ENCODE measurements at places on chromosomes 12 and 14.

- DNase-seq = no peak
These were observed 114.9 kb downstream of the SAMD4A start for GRCh38 chr14:54681811-54682261.

- no peak for DNase-seq
These were observed 125.7 kb downstream of the SCARB1 start for GRCh38 chr12:124737772-124738635.

GRCh38 chr14:45400509-45400908 lies 147.5 kb upstream of the MIS18BP1 start:
- DNase-seq = no peak

DNA sequence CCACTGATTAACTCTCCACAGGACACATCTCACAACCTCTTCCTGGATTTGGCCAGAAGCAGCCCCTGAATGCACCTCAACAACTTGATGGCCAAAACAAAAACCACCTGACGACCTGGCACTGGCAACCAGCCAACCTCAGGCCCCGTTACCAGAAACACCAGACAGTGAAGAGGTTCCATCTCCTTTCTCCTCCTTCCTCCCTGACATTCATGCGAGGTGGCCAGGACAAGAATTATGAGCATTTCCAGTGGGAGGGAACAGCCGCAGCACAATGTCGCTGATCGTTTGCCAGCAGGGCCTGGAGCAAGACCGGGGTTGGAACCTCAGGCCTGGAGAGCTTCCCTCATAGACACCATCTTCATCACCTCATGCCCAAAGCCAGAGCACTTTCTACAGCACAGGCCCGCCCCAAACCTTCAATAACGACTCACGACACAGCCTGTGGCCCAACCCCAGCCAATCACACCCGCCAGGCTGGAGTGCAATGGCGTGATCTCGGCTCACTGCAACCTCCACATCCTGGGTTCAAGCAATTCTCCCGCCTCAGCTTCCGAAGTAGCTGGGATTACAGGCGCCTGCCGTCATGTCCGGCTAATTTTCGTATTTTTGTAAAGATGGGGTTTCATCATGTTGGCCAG lies 48.7 kb downstream of the CCDC88C start:
- no peak for DNase-seq

GRCh38 chr12:6226002-6226678 lies 25.9 kb downstream of the CD9 start:
- no peak for DNase-seq

DNA sequence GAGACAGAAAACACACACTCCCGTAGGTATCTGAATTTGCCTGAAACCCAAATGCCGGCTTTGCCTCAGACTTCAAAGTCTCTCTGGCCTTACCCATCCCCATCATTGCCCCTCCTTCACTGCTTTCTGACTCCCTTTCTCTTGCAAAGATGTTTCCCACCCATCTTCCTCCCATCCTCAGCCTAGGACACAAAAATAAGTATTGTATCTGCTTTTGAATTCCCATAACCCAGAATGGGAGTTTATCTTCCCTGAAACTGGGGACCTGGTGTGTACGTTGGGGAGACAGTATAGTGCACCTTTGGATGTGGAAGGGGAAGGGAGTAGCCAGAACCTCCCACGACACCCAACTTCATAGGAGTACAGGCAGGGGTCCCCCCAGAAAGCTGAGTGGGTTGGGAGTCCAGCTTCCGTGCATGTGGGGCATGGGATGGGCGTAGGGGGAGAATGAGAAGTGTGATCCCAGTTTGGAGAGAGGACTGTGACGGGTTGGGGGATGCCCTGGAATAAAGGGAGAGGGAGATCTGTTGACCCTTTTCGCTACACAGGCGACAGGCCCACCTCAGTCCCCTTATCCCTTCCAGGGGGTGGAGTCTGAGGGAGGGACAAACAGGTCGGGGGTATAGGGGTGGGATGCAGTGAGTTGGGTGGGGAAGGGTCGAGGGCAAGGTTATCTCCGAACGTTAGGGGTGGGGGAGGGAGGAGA lies 488 bp upstream of the KIF5A start:
- DNase-seq = no peak

- no peak for DNase-seq
These were observed 356.6 kb downstream of the FUT8 start for GRCh38 chr14:65769151-65769550.

DNA sequence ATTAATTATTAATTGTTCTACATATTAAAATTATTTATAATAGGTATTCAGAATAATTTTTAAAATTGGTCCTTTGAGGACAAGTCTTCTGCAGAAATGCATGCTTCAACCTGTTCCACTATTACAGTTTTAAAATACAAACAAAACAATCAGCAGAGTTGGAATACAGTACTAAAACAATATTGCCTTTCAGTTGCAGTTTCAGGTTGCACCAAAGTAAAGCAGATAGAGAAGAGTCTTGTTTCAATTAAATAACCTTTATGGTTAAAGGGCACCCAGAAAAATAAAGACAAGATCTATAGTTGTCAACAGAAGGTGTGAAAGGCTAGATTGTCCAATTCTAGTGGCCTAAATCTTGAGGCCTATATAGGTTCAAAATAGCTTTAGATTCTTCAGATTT lies 424.5 kb downstream of the FOXG1 start:
- DNase-seq = no peak

DNA sequence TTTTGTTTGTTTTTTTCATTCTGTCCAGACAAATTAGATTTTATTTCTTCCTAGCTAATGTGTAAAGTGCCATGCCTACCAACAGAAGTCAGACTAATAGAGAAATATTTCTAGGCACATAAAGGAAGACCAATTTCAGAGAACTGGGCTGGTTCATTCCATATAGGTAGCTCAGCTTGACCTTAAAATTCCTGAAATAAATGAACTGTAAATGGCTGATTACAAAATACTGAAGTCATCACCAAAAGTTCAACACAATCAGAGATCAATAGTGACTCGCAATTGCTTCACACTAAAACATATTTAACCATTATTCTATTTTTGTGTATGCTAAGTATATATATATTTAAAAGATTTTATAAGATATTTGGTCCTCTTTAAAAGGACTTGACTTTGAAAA lies 34.2 kb downstream of the PTPRB start:
- DNase-seq = no peak

- no peak for DNase-seq
These were observed 28.7 kb downstream of the FNTB start for GRCh38 chr14:65015391-65015790.

GRCh38 chr14:74062809-74063150 lies 21.5 kb downstream of the ALDH6A1 start:
- DNase-seq = no peak

GRCh38 chr12:61821381-61821780 lies 438.8 kb upstream of the USP15 start:
- DNase-seq = no peak

- DNase-seq = no peak
These were observed 431.8 kb downstream of the DPF3 start for GRCh38 chr14:72462056-72462455.

DNA sequence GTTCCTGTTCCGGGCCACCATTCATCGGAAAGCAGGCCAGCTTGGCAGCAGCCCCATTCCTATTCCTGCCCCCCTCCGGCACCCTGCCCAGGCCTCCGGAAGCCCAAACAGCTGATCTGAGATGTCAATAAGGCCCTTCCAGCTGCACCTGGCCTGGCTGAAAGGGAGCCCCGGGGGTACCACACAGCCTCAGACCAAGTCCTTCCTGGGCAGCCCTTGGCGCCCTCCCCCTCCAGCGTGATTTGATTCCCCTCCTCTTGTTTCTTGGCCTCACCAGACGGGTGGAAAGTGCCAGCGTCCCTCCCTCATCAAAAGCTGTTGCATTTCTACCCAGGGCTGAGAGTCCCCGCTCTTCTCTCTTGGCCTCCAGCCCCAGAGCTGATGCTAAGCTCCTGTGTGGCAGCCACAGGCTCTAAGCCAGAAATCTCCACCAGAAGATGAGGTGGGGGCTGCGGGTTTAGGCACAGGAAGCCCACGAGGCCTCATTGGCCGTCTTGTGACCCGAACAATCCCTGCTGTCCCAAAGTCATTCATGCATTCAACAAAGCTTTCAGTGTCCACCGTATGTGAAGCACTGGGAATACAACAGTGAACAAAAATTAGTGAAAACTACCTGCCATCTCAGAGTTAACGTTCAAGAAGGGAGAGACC lies 215.4 kb downstream of the SLC41A2 start:
- DNase-seq = no peak

DNA sequence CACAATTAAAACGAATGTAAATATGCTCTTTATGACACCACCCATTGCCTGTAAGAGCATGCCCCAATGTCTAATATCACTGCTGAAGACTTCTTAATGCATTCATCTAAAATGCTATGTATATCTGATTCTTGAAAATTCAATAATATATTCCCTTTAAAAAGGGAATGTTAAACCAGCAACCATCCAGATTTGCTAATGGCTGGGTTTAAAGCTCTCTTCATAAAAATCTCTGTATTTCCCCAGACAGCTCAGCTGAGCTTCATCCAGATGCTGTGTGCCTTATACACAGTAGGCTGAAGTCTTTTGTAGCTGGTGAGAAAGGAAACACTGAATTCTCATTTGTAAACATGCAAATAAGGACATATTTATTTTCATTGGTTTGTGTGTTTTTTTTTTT lies at the start of gene TAS2R14:
Gene TAS2R14 (minus strand): TSS at position 101 of the 400 bp plus-strand sequence. CDS start 56 bp downstream, at position 45.
- no peak for DNase-seq

- DNase-seq = no peak
These were observed 14.7 kb downstream of the PRICKLE1 start for GRCh38 chr12:42574851-42575266.

- DNase-seq = no peak
These were observed 1523.2 kb upstream of the FLRT2 start for GRCh38 chr14:84006643-84007155.

DNA sequence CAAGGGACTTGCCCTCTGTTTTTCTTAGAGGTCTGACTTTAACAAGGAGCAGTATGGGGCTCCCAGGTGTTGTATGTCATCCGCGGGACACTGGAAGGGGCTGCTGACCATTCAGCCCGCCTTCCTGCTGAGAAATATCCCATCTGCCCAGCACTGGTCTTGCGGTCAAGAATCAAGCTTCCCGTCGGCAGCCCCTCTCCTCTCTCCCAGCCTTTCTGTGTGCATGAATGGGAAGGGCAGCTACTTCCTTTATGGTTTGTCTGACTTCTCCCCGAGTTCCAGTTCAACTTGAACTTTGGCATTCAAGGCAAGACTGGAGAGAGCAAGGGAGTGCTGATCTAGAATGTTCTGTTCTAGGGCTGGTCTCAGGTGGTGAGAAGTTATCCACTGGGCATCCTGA lies 51.5 kb downstream of the PSMA6 start:
- DNase-seq = no peak

DNA sequence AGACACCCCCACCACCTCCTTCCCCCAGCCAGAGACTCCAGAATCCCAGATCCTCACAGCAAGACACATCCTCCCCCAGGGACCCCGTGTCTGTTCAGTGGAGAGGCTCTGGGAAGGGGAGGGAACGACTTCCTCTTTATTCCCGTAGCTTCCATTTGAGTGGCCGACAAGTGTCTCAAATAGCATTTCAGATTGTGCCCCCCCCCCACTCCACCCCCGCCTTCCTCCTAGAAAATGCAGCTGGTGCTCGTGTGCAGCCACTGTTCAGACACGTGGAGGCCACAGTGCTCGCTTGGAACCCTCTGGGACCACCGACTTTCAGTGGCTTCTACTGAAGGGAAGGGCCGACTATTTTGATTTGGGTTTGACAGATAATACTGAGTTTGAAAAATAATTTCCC lies 14.3 kb downstream of the PPP2R5C start:
- no peak for DNase-seq

GRCh38 chr12:53476769-53477209 lies 22.5 kb downstream of the MAP3K12 start:
- no peak for DNase-seq

DNA sequence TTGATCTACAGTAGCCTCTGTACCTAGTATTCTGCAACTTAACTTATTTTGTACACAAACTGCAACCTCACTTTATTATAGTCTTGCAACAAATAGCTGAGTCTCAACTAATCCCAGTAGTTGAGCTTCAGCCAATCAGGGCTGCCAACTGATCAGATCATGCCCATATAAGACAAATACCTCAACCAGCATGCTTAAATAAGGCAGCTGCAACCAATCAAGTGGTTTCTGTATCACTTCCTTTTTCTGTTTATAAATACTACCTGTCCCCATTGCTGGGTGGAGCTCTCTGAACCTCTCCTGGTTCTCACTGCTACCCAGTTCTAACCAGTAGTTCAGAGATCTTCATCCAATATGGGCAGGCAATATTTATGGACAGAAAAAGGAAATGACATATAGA lies 248.5 kb upstream of the FBXO33 start:
- no peak for DNase-seq

- no peak for DNase-seq
These were observed 42.0 kb upstream of the ELK3 start for GRCh38 chr12:96152164-96152563.

DNA sequence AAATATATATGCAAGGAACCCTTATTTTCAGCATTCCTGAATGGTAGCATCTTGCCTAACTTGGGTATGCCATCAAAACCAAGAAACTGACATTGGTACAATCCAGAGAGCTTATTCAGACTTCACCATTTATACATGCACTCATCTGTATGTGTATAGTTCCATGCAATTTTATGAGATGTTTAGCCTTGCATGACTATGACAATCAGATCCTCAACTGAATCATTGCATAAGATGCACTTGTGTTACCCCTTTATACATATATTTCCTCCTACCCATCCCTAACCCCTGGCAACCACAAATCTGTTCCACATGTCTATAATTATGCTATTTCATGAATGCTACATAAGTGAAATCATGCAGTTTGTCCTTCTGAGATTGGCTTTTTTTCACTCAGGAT lies 37.0 kb upstream of the PPFIBP1 start:
- DNase-seq = no peak

DNA sequence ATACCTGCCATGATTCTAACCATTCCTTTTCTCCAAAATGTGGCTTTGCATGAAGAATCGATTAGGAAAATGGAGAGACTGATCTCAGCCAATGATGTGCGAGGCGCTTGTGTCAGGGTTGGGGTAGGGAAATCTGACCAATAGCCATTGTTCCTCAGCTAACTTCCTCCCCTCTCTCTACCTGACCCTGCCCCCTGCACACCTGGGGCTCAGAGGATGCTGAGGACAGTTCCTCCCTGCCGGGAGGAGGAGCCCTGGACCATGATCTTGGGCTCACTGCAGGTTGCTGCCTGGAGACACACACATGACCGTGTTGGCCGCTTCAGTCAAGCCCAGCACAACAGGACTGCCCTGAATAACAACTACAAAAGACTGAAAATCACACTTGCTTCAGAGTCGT lies 119.8 kb upstream of the SFSWAP start:
- no peak for DNase-seq

- DNase-seq = no peak
These were observed 34.6 kb upstream of the BEGAIN start for GRCh38 chr14:100621806-100622205.

- no peak for DNase-seq
These were observed 23.2 kb upstream of the MAGOHB start for GRCh38 chr12:10636611-10637010.

GRCh38 chr12:15693228-15693911 lies 95.8 kb downstream of the EPS8 start:
- DNase-seq = no peak

- DNase-seq = no peak
These were observed 72.8 kb downstream of the PITPNM2 start for GRCh38 chr12:123078120-123078465.

GRCh38 chr14:95663226-95663797 lies 22.9 kb upstream of the TCL1B start:
- DNase-seq = no peak
